NCI-H2171 treated with DMSO at 0.1 percent for 48 hours (cell line): ENCODE measurements at places on chromosomes 5 and 9.

DNA sequence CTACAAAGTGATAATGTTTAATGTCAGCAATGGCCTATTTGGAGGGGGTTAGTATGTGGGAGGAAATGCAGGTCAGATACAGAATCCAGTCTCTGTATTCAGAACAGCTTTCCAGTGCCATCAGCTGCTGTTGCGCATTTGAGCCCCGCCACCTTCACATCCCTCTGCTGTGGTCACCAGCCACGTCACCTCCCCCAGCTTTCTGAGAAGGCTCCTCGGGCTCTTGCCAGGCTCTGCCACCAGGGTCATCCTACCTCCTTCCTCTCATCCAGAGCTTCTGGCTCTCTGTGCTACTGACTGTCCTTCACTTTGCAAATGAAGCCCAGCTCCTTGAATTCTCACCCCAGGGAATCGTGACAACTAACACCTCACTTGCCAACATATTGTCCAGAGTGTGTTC is 138.8 kb downstream of the PIK3R1 start:
- DNase-seq: no peak

DNA sequence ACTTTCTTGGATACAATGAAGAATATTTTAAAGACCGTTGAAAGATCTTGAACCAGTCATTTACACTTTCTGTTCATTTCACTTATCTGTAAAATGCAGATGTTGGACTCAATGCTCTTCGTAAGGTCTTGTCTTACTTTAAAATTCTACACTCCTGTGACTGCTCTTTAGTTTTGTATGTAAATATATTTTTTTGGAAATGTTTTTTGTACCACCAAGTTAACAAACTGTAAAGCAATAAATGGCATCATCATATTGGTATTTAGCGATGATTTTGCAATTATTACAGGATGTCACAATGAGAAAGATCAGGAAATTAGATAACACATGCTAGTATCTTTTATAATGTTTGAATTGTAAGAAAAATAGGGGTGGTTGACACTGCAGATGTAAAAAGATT is 80.8 kb upstream of the GNAQ start:
- no peak for DNase-seq

DNA sequence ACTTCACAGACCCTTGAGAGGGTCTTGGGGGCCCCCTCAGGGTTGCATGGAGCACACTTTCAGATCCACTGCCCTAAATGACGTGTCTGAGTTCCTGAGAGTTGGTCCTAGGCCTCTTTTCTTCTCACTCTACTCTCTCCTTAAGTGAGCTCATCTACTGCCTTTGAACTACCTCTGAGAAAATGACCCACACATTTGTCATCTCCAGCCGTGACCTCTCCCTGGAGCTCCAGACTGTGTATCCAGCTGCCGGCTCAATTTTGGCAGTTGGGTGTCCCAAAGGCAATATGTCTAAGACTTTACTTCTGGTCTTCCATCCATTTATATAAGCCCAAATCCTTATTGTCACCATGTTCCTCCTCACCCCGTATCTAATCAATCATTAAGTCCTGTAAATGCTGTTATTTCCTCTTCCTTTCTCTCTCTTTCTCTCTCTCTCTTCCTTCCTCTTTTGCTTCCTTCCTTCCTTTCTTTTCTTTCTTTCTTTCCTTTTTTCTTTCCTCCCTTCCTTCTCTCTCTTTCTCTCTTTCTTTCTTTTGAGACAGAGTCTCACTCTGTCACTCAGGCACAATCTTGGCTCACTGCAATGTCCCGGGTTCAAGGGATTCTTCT is 51.2 kb upstream of the HSPA9 start:
- no peak for DNase-seq

- no peak for DNase-seq
Measured at GRCh38 chr5:168147568-168148360, 143.7 kb upstream of the WWC1 start.

DNA sequence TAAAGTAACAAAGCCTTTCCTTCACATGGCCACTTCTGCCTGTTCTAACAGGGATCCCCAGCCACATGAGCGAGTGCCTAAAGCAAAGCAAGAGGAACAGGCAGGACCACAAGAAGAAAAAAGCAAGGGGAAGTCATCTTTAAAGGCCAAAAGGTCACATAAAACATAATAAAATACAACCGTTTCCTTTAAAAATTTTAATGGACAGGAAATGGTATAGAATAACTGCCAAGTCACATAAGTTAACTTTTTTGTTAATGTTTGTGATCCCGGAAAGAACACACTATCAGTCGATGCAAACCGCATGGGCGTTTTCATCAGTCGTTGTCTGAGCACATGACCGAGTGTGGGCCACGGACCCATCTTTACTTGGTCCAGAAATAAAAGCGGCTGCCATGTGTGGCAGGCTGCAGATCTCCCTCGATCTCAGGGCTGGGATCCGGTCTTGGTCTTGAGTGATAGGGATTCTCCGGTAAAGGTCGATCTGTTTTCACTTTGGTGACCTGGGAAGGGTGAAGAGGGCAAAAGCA is 15.6 kb downstream of the NDUFA8 start:
- no peak for DNase-seq

DNA sequence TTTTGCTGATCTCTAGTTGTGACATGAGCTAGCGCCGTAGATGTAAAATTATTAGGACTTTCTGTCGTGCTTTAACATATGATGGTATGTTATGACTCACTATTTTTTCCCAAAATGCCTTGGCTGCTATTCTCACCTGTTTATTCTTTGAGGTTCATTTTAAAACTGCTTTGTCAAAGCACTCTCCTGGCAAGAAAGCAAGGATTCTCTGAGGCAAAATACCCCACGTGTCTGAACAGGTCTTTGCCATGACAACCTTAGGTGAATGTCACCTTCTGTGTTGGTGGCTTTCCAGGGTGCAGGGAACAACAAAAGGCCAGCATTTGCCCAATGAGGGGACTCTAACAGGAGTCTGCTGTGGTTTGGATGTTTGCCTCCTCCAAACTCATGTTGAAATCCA is 30.6 kb upstream of the COL5A1 start:
- DNase-seq: peak; percentile 55

GRCh38 chr5:15850939-15851341 is 328.7 kb downstream of the MARCHF11 start:
- DNase-seq: no peak

GRCh38 chr9:133120501-133121197 is 391 bp downstream of the RALGDS start:
- peak; percentile 86 for DNase-seq

GRCh38 chr9:16184964-16185646 is 632.3 kb downstream of the CCDC171 start:
- no peak for DNase-seq

DNA sequence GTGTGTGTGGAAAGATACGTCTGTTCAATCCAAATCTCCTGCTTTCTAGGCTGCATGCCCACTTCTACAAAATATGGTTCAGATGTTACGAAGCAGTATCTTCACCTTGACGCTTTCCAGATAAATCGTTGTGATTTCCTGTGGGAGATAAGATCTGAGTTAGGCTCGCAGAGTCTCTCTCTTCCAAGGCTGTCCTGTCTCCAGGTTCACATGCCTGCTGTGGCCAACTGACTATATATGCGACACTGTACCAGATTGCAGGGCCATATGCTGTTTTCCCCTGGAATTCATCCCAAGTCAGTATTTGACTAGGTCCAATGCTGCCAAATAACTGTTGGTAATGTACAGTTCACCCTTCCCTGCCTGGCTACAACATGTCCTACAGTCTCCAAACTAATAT is 47.9 kb downstream of the TMEM252 start:
- peak; percentile 60 for DNase-seq

GRCh38 chr5:180563994-180564393 is 27.3 kb downstream of the SCGB3A1 start:
- DNase-seq: no peak
